Astrocyte of the spinal cord (primary cell): ENCODE measurements at places on chromosomes 5 and 9.

DNA sequence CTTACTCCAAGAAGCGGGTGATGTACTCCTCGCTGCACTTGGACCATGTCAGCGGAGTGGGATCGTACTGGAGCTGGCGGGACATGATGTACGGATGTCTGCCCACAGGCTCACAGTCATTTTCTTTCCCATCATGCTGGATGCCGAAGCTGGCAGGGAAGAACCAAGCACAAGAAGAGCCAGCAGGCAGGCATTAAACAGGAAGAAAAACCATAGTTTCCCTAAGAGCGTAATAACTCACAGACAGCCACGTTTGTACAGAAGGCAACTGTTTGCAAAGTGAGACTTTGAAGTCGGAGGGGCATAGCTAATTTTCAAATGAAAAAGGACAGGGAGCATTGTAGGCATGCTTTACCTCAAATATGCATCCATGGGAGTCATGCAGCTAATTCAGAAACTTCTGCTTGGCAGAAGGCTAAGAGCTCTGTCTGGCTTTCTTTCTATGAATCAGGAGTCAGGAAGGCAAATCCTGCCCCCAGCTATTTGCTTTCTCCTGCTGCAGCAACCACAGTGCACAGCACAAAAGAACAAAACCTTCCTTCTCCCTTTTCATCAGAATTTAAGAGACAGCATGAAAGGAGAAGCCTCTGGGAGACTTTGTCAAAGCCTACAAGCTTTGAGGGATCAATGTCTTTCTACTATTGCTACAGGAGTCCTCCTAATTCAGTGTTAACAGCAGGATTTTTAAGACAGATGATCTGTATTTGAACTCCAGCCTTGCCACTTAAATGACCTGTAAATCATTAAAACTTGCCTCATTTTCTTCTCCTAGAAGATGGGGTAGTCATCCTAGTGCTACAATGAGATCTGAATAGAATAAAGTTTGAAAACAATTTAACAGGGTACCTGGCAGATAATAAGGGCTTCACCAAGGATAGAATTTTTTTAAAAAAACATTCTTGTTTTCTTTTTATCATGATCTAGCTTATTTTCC, 209.1 kb downstream of the TARS1 start:
- peak; percentile 95 for DNase-seq

- DNase-seq: no peak
Observed at GRCh38 chr9:37449862-37450632, 15.2 kb downstream of the ZBTB5 start.

DNA sequence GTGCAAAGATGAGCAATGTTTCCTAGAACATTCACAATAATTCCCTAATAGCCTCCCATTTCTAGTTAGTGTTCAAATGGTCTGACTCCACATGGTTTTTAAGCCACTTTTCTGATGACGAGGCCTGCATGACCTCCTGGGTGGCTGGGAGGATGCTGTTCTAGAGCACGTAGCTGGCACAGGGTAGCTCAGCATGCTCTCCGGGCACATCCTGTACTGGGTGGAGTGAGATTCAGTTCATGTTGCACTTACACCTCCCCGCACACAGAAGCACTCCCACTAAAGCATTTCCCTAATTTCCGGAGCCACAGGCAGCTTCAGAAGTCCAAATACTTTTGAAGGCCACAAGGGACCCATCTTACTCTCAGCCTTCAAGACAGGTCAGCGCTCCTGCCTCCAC, 159.8 kb upstream of the LHFPL2 start:
- DNase-seq: no peak

DNA sequence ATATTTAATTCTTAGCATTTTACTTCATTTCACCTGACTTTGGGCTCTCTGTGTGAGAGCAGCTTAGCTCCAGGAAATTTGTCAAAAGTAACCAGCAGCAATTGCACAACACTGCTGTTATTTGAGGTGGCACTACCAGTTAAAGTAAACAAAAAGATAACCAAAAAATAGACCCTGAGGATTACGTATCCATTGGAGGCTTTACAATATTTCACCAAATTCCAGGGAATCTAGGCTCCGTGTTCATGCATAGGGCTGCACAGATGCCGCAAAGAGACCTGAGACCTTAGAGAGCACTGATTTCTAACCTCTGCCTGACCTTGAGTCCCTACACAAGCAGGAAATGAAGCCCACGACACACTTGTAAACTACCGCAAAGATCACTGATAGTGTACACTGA, 1392.7 kb upstream of the CDH6 start:
- no peak for DNase-seq

GRCh38 chr9:73133921-73134407, 17.7 kb upstream of the ANXA1 start:
- DNase-seq: no peak

GRCh38 chr9:96048104-96048955, 172.8 kb downstream of the ERCC6L2 start:
- DNase-seq: no peak

- peak; percentile 20 for DNase-seq
Observed at GRCh38 chr5:130871346-130872086, 293.5 kb downstream of the HINT1 start.

DNA sequence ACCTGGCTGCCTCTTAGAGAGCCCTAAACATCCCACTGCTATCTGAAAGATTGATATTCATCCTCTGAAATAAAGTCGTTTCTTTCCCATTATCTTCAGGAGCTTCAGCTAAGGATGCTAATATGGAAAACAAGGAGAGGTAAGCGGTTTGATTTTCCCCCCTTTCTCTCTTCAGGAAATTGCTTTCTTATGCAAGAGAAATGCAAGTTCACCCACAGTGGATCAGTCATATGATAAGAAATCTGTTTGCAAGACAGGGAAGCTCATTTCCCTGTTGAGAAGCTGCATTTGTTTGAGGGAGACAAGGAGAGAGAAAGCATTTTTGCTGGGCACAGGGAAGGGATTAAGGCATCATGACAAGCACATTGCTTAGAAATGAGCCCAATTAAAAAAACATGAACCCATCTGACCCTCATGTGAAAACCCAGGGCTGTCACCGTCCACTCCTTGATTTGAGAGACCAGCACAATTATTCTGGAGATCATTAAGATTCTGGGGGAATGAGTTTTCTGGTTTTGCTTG, 53.7 kb upstream of the BOD1 start:
- peak; percentile 29 for DNase-seq

GRCh38 chr5:58114324-58114723, 345.6 kb downstream of the PLK2 start:
- DNase-seq: peak; percentile 44

DNA sequence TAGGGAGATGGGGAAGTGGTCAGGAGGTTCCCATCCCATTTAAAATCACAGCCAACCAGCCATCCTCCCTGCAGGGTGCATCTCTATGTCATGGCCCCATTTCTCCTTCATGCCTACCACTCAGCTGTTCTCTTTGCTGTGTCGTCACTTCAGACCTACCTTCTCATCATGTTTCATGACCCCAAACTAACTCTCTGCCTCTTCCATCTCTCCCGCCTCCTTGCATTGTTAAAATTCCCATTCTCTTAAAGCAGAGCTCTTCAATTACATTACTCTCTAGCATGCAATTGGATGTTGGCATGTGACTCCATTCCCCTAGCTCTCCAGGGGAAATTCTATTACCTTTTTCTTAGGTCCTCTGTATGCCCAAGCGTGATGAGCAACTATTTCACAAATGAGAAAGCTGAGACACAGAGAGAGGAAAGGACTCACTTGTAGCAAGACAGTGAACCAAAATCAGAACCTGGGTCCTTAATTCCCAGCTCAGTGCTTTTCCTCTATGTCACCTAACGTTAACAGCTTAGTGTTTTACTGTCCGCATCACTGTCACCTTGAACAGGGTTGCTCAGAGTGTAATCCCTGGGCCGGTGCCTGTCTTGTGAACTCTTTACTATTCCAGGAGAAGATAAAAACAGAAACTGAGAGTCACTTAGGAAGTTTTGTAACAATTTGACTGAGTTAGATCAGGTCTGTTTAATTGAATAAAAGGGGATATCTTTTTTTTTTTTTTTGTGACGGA, 28.1 kb downstream of the PDE6A start:
- peak; percentile 30 for DNase-seq

DNA sequence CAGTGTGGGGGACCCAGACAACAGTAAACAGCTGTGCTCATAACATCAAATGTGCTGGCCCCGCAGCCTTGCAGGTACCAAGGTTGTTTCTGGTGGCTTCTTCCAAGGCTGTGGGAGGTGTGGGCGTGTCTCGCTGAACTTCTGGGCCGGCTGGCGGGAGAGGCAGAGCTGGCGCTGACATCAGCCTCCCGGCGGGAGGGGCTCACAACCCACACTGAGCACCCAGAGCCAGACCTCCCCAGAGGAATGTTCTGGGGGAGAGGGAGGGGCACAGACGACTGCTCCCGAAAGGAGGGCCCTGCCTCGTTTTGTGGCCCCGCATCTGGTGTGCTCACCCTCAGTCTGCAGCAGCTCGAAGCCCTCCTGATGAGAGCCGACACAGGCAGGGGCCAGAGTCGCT, 6.9 kb upstream of the SLC12A7 start:
- DNase-seq: no peak

GRCh38 chr9:4689687-4690104, 10.3 kb downstream of the CDC37L1 start:
- no peak for DNase-seq

DNA sequence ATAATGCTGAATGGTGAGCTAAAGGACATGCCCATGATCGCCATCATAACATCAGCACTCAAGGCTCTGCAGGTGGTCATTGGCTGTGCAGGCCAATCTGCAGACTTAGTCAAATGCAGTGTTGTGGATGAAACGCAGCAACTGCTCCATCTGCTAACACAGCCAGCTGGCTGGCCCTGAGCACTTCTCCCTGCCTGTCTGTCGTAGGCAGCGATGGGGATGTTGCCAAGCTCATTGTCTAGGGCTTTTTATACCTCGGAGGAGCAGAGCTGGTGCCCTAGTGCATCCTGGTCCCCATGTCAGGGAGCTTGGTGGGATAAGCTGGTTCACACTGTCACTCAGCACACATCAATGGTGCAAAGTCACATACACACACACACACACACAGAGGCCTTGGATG, 189.4 kb downstream of the TENT4A start:
- no peak for DNase-seq

GRCh38 chr9:38309324-38310195, 82.9 kb upstream of the ALDH1B1 start:
- peak; percentile 43 for DNase-seq

DNA sequence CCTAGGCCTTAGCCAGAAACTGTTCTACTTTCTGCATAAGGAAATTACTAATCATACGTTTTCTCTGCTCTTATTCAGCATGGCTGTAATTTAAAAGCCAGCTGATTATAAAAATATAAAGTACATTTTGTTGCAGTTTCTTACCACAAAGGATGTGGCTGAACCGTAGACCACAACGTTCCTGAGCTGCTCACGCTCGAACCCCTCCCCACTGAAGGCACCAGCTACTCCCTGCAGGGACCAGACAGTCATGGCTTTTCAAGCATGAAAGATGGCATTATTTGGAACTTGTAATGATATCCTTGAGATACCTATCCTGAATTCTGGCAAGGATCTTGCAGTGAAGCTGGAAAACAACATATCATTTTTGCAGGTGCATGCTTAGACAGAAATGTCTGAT, 91.8 kb upstream of the DMRT1 start:
- peak; percentile 68 for DNase-seq

DNA sequence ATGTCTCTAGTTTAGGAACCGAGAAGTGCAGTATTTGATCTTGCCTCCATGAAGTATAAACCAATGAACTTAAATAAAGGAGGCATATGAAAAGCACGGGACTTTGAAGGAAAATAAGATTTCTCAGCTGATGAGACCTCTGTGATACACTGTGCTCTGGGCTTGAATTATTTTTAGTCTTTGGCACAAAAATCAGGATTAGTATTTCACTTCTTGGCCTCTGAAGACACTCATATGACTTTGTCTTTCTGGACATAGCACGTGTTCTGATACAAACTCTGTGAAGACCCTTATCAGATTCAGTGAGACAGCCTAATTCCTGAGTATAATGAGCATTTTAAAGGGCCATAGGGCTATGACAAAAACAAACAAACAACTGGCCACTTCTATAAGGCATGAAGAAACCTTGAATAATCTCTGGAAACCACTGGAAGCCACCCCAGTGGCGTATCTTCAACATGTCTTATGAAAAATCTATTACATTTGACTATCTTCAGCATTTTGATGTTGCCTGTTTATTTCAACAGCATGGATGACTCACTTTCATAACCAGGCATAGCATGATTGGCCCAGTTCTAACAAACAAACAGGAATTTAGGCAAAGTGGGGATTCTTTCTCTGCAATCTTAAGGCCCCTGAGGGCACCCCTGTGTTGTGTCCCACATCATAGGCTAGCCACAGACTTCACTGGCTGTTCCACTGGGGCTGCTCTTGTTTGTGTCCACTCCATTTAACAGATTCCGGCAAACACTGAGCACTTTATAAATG, 90.3 kb upstream of the ZNF462 start:
- DNase-seq: no peak
